Foreskin melanocyte (primary cell): ENCODE measurements at places on chromosomes 11 and 22.

- DNase-seq: no peak
Measured at GRCh38 chr11:128506356-128506755, 81.0 kb downstream of the ETS1 start.

DNA sequence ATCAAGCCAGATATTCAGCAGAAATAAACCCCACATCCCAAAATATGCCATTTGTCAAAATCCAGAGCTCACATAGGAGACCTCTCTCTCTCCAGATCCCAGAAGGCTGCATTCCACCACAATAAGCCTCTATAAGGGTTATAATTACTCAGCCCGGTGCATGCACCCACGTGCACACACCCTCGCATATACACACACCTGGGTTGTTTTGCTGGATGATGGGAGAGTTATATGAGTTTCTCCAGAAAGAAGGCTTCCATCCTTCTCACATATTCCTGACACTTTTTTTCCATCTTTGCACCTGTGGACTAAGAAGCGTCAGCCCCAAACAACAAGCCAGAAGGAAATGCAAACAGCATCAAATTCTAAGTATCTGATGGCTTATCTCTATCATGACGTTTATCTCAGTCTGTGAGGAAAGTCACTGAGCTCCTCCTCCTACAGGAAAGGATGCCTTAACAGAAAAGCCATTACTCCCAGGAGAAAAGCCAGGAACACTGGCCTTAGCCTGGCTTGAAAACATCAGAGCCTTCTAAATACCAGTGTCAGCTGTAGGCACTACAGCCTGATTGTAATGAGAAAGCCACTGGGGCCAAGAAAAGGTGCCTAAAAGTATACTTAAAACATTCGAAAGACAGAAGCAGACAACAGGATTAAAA is 253.2 kb downstream of the LARGE1 start:
- DNase-seq: no peak

- no peak for DNase-seq
Measured at GRCh38 chr22:43969021-43969878, 14.0 kb downstream of the SAMM50 start.

DNA sequence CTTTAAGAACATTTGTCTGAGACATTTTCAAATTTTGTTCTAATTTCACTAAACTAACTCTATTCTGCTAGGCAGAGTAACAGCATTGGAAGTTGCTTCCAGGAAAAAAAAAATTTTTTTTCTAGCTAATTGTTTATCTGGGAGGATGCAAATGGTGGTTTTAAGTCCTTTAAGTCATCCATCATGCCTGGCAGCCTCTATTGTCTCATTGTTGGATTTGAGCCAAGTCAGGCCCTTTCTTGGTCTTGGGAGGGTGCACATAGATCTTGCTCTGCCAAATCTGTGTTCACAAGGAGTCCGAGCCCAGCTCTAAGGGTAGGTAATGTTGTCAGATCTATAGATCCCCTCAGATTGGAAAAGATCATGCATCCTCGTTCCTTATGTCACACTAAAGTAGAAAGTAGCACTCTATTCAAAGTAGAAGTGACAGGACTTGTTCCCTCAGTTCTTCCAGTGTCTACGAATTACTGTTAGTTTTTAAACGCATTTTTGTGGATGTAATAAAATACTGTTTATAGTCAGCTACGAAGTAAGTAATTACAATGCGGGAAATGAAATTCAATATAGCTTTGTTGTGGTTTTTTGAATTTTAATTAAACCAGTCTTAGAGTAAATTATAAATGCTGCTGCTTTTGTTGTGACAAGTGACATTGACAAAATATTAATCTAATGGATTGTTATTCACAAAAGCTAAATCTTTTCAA is 166.0 kb upstream of the RASSF10 start:
- no peak for DNase-seq

DNA sequence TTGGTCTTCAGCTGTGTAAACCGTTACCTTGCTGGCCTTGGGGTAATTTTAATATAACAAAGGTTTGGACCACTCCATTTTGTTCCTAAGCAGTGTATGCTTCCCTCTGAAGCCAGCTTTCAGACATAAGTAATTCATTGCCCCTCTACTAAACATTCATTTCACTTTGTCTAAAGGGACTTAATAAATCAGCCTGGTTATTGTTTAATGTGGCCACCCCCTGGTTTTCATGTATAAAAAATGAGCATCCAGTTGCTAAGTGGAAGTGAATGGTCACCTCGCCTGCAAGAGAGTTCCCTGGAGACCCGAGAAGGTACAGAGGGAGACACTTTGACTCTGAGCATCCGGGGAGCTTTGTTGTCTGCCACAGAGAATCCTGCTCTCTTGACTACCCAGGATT is 3.9 kb downstream of the ABTB2 start:
- no peak for DNase-seq

DNA sequence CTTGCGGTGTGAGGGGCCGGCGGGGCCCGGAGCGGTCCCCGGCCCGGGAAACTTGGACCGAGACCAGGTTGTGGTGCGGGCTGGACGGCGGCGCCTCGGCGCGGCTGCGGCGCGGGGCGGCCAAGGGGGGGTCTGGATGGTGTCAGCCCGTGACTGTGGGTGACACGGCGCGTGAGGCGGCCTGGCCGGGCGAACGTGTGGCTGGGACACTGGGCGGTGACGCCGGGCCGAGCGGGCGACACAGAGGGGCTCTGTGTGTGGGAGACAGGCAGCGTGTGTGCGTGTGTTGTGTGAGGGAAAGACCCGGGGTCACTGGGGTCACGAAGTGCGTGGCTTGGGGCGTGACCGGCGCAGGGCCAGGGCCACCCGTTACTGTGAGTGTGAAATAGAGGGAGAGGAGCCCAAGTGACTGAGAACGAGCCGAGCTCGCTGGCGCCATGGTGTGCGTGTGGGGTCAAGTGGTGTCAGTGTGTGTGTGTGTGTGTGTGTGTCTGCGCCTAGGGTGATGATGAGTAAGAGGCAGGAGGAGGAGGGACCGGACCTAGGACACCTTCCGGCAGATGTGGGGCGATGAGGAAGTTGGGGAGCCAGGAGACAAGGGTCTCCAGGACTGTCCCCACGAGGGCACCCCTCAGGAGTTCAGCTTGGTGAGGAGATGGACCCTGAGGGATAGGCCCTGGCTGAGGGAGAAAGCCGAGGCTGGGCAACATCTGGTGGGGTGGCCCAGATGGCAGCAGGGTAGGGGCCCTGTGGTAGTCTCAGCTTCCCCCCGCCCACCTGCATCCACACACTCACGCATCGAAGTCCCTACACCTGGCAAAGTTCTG is 817 bp downstream of the RELT start:
- DNase-seq: peak; percentile 54

DNA sequence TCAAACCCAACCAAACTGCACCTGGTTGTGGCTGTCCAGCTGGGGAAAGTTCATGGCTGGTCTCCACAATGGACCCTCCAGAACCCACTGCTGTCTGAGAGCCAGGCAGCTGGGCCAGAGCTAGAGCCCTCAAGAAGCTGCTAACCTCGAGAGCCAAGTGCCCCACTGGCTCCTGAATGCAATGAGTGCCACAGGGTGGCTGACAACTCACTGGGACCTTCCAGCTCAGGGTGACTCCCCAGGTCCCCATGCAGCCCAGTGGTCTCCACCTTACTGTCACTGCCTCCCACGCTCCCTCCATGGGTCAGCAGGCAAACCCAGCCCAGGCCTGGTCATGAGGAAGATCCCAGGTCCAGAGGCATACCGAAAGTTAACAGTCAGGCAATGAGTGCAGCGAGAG is 8.0 kb upstream of the CHST1 start:
- DNase-seq: no peak

DNA sequence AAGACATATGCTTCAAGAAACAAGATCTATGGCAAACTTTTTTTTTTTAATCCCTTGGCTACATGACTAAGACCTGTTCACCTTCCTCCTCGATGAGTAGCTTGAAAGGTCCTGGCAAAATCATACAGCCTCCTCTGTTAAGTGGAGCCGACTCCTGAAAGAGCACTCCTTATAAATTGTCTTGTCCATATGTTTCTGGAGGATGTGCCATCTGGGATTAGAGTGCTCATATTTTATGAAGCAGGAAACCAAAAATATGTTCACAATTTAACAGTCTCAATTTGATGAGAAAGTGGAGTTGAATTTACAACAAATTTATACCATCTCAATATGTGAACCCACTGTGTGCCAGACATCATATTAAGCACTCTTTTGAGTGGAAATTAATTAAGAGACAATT is 912.1 kb upstream of the FAT3 start:
- DNase-seq: no peak
